ENCODE measurements at places on chromosomes 3 and 15. TPM values are rescaled to one million over a fixed set of nuclear protein-coding genes. Genes with fewer than 3 reads are reported as not detected.
A peak's percentile ranks its signal among the peaks of the same experiment; 100 is the strongest.

DNA sequence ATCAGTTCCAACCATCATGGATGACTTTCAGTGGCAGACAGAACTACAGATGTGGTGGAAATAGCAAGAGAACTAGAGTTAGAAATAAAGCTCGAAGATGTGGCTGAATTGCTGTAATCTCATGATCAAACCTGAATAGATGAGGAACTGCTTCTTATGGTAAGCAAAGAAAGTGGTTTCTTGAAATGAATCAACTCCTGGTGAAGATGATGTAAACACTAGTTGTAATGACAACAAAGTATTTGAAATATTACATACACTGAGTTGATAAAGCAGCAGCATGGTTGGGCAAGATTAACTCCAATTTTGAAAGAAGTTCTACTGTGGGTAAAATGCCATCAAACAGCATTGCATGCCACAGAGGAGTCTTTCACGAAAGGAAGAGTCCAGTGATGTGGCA lies 131.7 kb upstream of the FAM3D start:
- no peak for ATAC-seq

DNA sequence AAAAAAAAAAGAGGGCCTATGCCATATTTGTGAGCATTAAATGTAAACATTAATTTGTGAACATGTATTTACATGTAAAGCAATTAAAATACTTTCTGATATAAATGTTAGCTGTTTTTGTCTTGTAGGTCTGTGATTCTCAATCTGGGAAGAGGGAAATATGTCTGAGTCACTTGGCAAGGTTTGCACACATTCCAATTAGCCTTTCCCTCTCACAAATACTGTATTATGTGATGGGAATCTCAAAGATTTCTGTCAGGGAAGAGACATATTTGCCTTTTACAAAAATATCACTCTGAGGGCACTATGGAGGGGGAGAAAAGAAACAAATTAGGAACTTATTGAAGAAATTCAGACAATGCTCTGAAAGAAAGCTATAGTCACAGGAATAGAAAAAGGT lies 483.6 kb downstream of the GBE1 start:
- ATAC-seq: no peak

DNA sequence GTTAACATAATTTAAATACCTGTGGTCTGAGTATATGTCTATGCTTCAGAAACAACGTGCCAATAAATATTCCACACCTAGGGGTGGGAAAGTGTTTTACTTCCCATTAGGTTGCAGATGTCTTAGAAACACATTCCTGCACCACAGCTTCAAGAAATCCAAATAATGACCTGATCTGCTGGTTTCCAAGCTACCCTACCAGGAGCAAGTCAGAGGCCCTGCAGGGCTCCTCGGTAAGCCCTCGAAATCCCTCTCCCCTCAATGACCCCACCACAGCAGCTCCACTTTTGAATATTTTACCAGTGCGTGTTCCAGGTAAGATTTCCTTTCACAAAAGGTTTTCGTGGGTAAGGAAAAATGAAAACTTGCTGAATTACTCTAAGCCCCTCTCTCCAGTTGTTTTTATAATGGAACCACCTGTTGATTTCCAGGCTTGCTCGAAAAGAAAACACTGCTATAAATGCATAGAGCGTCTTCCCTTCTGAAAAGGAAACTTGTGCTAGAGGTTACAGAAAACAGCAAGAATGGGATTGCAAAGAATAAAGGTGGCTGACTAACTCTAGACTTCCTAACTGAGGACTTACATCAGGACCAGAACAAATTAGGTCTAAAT lies 12.6 kb downstream of the IL12A start:
- no peak for ATAC-seq

DNA sequence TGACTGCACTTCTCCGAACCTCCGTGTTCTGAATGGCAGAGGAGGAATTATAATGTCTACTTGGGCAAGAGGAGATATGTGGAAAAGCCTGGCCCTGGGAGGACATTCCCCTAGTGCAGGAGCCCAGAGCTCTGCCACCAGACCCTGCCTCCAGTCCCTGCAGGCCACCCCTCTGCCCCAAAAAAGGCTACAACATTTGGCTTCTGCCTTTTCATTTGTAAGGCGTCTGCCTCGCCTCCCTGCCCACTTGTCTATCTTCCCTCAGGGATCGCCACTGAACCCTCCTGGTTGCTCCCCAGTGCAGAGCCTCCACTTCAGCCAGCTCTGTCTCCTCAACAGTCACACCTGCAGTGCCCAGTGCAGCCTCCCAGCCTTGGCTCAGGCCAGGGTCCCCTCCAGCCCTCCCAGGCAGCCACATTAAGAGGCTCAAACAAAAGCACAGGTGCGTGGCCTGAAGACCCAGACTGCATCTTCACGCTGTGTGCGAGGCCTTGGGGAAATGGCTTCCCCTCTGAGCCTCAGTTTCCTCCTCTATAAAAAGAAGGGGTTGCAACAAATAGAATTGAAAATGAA lies 125.9 kb upstream of the SMAD3 start:
- no peak for ATAC-seq

GRCh38 chr15:63256433-63257274 lies 20.8 kb upstream of the APH1B start:
- ATAC-seq: no peak

GRCh38 chr15:67127331-67127664 lies 61.9 kb downstream of the SMAD3 start:
- ATAC-seq: peak; percentile 10

DNA sequence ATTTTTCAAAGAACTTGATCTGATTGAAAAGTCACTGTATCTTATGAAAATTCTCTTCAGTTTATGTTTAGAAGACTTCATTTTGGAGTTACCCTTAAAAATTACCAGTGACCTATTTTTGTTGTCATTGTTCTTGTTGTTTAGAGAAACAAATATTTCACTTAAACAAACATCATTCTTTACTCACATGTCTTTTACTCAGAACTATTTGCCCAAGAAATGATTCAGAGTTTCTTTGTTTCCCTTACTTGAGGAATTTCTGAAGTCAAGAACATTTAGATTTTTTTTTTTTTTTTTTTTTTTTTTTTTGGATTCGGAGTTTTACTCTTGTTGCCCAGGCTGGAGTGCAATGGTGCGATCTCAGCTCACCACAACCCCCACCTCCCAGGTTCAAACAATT lies 259.6 kb upstream of the UBE2E1 start:
- no peak for ATAC-seq

DNA sequence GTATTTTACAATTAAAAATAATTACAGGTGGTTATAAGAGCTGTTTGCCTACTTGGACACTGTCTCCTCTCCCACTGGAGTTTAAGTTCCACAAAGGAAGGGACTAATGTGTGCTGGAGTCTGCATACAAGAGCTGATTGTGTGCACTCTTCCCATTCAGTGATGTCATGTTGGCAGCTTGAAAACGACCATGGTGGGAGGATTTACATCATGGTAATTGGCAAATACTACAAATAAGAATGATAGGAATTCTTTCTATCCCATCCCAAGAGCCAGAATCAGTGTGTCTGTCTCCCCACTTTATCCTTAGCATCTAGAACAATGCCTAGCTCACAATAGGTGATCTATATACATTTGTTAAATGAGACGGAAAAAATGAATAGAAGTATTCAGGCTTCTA lies 14.1 kb downstream of the ITGA11 start:
- ATAC-seq: no peak

DNA sequence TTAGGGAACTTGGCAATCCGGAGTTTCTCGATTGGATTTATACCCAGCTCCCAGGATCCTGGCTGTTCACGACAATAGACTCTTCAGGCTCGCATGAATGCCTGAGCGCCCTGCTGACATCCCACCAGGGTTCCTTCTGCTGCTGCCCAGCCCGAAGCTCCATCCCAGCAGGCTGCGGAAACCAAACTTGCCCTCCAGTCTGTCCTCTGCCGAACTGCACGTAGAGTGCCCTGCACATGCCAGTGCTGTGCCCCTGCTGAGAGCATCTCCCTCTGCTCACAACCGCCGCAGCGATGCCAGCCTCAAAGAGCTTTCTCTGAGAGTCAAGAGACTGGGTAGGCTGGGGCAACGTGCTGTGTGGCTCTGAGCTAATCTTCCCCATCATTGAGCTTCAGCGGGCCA lies 6.9 kb downstream of the ADAMTS7 start:
- ATAC-seq: no peak

GRCh38 chr3:105877336-105877910 lies 8.6 kb upstream of the CBLB start:
- ATAC-seq: peak; percentile 27

CLDN16 gene
- total RNA-seq: not detected

CEMIP gene
- 0.04 TPM for total RNA-seq

PYDC2 gene
- not detected for total RNA-seq

DPPA4 gene
- total RNA-seq: not detected

LRRC2 gene
- not detected for total RNA-seq

TRIM42 gene
- total RNA-seq: not detected

ZNF385D gene
- total RNA-seq: not detected

SLC2A2 gene
- total RNA-seq: not detected

IGSF10 gene
- total RNA-seq: 0.03 TPM
